ENCODE measurements at places on chromosomes 6 and 20.

DNA sequence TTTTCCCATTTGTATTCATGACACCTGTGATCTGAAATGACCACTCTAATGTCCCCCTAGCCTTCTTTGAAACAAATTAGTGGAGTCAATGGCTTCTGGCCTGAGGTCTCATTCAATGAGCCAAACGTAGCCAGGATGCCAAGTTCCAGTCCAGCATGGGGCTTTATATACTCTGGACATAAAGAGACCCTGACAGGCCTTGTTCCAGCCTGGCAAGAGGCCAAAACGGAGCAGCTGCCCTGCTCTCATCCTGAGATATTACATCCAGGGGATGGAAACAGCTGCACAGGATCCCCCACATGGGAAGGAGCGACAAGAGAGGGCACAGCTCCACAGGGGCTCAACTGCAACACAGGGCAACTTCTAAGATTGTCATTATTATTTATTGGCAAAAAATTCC, 437.8 kb downstream of the CDH26 start:
- DNase-seq = no peak

- no peak for DNase-seq
Observed at GRCh38 chr20:62585461-62585970, 56.8 kb upstream of the SLCO4A1 start.

GRCh38 chr6:158286413-158286812, 25.9 kb upstream of the TULP4 start:
- DNase-seq = no peak

- no peak for DNase-seq
Observed at GRCh38 chr6:143936778-143937667, 71.0 kb downstream of the PLAGL1 start.

DNA sequence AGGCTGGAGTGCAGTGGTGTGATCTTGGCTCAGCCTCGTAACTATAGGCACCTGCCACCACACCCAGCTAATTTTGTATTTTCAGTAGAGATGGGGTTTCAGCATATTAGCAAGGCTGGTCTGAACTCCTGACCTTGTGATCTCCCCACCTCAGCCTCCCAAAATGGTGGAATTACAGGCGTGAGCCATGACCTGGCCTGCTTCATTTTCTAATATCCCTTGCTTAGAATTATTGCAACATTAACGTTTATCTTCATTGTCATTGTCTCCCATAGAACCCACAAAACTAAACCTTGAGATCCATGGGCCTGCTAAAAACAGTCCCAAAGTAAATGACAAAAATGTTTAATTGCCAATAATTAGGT, 6.1 kb downstream of the EEF1A1 start:
- DNase-seq = peak; percentile 41

GRCh38 chr6:138336221-138336620, 41.5 kb upstream of the SMIM28 start:
- DNase-seq = no peak

DNA sequence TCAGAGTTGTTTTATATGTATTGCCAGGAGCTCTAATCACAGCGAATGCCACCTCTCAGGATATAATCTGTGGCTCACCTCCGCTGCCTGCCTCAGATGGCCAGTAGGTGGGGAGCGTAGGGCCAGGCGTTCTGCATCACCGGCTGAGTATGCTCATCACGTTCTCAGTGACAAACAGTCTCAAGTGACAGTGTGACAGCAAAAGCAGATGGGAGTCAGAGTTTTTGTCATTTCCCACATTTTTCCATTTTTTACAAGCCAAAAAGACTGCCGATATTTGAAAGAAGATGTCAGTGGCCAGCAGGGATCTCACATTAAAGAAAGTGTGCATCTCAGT, 208.7 kb downstream of the ALDH8A1 start:
- no peak for DNase-seq

GRCh38 chr6:123402052-123402451, 234.7 kb downstream of the TRDN start:
- no peak for DNase-seq

- no peak for DNase-seq
Observed at GRCh38 chr20:19775353-19776253, 17.5 kb downstream of the RIN2 start.

DNA sequence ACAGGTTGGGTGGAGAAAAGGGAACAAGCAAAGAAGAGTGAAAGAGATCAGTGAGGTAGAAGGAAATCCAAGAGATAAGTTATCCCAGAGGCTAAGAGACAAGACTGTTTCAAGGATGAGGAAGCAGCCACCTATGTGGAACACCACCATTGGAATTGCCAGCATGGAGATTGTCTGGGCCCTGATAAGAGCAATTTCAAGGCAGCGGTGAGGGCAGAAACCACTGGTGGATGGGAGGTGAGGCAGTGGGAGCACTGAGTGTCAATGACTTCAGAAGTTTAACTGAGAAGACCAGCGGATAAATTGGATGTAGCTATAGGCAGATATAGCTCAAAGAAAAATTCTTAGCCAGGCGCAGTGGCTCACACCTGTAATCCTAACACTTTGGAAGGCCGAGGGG, 56.7 kb downstream of the SNX5 start:
- no peak for DNase-seq

DNA sequence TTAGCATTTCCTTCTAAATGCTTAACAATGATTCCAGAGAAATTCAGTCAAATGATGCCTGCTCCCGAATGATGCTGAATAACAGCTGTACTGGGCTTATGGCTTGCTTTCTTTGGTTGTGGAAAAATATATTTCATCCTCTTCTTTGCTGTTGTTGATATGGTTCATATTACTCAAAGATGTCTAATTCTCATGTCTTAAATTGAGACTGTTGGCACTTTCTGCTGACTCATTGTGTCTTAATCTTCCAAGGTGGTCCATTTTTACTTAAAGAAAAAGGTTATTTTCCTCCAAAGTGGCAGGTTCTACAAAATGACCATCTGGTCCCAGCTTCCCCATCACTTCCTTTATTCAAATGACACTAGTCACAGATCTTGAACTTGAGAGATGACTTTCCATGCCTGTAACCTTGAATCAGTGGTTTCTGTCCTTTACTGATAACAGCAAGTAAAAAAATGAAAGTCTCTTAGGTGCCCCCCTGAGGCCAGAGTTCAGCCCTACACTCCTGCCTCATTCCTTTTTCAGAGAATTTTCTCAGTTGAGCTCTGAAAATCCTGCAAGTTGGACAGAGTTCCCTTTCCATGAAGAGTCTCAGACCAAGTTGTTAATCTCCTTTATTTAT, 6.9 kb downstream of the SNAP25 start:
- DNase-seq = no peak

DNA sequence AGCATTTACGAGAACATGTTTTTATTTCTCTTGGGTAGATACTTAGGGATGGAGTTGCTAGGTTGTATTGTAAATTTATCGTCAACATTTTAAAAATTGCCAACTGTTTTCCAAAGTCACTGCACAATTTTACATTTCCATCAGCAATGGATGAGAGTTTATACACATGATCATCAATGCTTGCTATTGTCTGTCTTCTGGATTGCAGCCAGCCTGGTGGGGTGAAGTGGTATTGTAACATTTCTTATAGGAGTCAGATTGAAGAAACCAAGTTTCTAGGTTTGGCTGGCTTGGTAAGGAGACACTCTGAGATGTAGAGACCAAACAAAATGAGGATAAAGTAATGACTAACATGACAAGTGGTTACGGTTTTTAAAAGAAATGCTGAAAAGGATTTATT, 57.1 kb upstream of the HDDC2 start:
- no peak for DNase-seq

- DNase-seq = no peak
Observed at GRCh38 chr6:2119275-2119674, 126.1 kb downstream of the GMDS start.
